ENCODE measurements at places on chromosomes 2 and 18.
A peak's percentile ranks its signal among the peaks of the same experiment; 100 is the strongest.

DNA sequence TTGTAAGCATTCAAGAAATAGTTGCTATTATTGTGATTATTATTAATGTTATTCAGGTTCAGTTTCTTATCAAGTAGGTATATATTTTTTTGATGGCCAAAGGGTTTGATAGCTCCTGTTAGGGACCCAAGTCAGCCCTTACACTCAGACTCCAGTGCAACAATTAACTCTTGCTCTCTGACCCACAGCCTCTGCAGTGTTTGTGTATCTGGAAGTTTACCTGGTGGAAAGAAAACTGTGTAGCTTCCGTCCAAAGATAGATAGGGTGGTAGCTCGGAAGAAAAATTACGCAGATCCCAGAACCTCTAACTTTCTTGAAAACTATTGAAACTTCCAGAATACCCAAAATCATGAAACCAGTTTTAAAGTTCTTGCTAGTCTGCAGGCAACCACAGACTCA lies 58.6 kb upstream of the IGFBP2 start:
- DNase-seq, result no peak

GRCh38 chr2:239990966-239991365 lies 34.2 kb downstream of the NDUFA10 start:
- no peak for DNase-seq

- DNase-seq, result no peak
These were observed 70.2 kb upstream of the DSC1 start for GRCh38 chr18:31232775-31233424.

DNA sequence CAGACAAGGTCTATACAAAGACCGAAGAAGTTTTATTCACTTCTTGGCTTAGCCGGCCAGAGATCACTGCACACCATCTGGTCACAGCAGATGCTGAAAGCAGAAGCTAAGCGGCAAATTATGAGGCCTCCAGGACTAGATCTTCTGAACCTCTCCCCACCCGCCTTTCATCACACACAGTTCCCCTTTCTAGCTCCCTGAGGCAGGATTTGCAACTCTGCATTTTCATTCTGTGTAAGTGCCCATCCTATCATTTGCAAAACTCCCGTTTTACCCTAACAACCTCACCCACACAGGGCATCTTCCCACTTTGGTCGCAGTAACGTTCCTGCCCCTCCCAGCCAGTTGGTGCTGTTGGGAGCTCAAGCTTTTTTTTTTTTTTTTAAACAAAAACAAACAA lies 3.1 kb upstream of the MOB1A start:
- peak; percentile 98 for DNase-seq

- DNase-seq, result peak; percentile 36
These were observed 13.8 kb downstream of the ROCK2 start for GRCh38 chr2:11330457-11331142.

GRCh38 chr2:235140801-235141081 lies 188.9 kb downstream of the SH3BP4 start:
- no peak for DNase-seq

DNA sequence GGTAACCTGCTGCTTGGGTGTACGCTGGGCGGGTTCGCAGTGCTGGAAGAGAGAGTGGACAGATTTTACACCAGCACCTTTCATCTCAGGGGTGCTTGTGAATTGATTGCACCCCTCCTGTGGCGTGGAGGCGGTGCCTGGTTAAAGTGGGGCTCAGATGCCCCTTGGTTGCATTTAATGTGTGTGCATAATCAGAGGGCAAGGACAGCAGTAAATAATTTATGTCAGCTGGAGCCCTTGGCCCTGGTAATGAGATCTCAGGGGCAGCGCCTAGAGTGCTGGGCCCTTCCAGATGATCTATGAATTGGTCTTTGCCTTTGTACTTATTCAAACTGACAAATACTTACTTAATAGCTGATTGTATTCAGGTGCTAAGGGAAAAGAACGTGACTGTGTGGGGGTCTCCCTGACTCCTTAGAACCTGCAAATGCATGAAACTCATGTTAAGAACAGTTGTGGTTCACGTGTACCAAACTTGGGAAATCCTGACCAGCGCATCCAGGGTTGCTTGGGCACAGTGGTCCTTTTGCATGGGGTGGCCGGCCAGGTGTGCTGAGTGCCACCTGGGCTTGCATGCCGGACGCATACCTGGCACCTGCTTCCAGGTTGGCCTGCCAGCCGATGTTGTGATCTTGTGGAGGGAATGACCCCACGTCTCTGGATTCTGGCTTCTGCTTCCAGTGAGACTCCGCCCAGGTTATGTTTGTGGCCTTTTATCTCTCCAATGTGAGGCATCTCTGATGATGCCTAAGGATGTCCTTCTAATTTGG lies 118.5 kb downstream of the AGAP1 start:
- DNase-seq, result no peak

GRCh38 chr2:101152272-101153076 lies 1.3 kb upstream of the TBC1D8 start:
- DNase-seq, result peak; percentile 81

DNA sequence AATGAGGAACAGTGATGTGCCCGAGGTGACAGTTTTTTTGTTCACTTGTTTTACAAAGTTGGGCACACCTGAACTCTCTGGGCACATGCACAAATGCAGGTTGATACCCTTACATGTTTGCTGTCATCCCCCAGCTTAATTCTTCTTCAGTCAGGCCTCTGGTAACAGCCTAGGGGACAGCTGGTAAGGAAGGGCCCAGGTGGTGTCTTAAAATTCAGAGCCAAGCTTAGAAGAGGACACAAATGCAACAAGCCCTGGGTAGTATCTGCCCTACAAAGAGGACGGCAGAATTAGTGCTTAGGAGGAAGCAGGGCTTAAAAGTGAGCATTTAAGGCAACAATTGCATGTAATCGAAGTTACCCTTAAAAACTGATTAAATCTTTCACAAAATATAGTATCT lies 171.9 kb upstream of the ACAA2 start:
- DNase-seq, result no peak

DNA sequence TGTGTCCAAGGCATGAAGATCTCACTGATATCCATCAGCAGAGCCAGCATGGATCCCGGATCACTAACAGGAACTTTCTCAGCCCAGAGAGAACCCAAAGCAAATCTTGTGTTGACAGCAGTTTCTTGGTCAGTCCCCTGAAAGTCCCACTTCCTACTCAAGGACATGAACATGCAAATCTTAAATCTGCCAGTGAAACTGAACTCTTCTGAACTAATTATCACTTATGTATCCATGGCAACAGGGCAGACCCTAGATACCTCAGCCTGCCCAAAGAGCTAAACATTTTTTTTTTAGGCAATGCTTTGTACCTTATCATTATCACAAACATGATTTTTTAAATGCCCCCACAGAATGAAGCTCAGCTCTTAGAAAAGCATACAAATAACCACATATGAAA lies 127.8 kb upstream of the DDX18 start:
- DNase-seq, result no peak

DNA sequence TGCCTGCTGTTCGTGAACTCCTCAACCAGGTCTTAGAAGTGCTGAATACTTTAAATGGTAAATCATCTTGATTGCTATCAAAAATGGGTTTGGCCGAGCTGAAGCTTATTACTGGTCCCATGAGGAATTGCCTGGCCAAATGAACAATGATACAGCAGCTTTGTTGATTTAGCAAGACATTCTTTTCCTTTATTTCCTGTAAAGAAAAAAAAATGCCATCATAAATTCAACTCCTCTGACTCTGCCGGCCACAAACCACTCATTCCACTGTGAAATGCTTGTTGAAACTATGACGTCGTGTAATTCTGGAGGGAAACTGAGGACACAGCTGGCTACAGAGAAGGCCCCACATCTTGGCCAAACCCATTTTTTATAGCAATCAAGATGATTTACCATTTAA lies 74.2 kb upstream of the ID2 start:
- no peak for DNase-seq

DNA sequence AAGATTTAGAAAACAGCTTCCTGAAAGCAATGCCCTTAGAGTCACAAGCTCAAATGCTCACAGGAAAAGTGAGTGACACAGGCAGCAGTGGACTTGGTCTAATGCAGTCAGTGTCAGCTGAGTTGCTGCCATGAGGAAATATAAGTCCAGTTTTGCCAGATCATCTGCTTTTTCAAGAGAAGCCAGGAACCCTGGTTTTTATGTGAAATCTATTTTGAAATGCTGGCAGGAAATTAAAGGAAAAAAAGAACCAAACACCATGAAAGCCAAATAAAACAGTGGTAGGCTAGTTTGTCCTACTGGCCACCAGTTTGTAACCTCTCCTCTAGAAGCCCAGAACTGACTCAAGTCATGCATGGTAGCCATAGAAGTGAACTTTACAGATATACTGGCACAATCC lies 109.2 kb downstream of the THADA start:
- peak; percentile 90 for DNase-seq

DNA sequence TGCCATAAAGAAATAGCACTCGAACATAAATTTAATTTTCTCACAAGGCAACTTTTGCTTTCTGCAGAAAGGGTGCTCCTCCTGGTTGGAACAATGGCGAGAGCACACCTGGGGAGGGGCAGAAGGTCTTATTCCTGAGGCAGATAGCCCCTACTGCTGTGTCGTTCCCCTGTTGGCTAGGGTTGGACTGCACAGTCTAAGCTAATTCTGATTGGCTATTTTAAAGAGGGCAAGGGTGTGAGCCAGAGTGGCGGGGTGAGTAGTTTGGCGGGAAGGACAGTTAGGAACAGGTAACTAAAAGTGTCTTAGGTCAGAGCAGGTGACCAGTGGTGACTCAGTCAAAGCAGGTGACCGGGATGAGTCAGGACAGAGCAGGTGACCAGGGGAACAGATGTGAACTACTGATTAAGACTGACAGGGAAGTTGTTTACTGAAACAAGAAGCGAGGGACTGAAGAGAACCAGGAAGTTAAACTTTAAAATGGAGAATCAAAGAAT lies 49.7 kb upstream of the AGAP1 start:
- no peak for DNase-seq

DNA sequence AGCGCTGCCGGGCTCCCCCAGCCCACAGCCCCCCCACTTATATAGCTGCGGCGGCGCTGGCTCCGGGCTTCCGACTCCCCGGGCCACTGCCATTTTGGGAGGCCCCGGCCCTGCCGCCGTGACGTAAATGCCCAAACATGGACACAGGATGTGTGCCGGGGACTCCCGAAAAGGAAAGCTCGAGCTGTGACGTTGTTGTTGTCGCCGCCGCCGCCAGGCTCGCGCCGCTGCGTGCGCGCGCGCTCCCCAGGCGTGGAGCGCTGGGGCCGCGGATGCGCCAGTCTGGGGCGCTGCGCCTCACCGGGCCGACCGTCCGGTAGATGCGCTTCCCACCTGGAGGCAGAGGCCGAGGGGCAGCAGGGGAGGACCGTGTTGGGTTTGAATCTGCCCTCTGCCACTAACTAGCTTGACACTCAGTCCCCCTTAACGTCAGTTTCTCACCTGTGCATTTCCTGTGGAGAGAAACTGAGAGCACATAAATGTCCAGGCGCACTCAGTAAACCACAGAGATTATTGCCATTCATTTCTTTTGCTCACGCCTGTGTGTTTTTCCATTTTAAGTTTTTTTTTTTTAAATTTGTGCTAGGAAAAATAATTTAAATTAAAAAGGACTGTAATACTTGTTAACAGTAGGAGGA lies at the start of gene EGR4:
EGR4 (minus strand) TSS at position 15 of the 638 bp plus-strand sequence. CDS start 231 bp downstream, outside the sequence.
- peak; percentile 90 for DNase-seq

DNA sequence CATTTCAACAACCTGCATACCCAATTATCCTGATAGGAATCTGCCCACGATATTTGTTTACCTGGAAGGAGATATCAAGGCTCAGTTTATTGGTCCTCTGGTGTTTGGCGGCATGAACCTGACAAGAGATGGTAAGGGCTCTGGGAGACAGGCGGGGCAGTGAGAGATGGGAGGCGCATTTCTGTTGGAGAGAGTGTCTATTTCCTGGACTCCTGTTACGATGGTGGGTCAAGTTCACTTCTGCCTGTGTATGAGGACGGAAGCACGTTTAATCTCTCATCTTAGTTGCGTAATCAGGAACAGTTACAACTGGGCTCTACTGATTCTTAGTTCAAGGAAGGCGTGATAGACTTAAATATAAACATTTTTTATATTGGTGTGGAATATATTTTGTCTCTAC lies 8.9 kb downstream of the PDCL3 start:
- peak; percentile 64 for DNase-seq

DNA sequence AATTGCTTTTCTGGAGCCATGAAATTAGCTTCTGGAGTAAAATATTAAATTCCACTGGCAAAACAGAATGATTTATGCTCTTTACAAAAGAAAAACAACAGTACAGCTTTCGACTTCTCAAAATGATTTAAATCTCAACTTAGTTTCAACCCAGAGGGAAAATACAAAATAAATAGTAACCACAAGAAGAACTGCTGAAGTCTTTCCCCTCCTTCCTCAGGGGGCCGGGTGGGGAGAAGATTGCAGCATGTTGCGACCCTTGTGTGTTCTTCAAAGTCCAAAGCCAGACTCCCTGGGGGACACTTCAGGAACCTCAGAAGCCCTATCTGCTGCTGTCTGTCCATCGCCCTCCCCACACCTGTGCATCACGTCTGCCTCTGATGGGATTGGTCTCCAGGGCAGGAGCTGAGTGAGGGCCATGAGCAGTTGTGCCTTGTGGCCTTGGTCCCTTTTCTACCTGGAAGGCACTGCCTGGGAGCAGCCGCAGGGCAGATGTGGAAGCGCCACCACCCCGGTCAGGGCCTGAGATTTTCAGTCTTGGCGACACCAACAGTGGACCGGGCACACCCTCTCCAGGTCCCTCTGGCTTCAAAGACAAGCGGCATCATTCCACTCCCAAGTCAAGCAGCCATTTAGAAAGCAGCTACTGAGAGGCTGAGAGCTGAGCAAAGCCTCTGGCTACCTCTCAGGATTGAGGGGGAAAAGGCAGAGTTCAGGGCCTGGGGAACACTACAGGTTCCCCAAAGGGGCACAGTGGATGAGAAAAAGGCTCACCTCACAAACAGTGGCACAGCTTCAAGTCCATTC lies 210.1 kb upstream of the RAB6C start:
- DNase-seq, result no peak

- no peak for DNase-seq
These were observed 1.1 kb downstream of the CASP8 start for GRCh38 chr2:201261471-201261870.

- DNase-seq, result peak; percentile 71
These were observed 31.1 kb downstream of the SIGLEC15 start for GRCh38 chr18:45856531-45856930.

DNA sequence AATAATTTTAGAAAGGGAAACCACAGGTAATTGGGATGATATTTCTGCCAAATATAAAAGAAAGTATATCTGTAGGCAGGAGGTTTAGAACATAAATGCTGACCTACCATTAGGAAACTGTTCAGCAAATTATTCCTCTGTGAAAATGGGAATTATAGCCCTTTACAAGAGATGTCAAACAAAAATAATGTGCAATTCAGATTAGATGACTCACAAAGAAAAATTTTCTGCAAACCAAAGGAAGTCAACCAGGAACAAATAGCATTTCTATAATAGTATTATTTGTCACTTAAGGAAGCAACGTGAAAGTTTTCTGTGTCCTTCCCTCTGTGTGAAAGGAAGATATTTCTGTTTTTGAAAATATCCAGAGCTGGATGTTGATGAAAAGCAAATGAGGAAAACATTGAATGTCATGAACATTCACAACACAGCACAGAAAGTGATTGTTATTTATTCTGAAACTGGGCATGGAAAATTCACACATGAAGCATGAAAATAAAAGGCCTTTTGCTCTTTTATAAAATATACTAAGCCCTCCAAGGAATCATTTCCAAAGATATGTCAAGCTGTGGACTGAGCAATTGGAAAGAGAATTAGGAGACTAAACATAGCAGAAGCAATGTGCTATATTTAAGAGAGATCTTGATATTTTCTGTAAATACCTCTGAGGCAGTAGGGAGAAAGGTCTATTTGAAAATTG lies 57.9 kb upstream of the SPHKAP start:
- DNase-seq, result no peak

Measured in suppressor macrophage treated with lipopolysaccharide for 4 hours (primary cell).